Fibroblast of skin of right quadriceps (primary cell): ENCODE measurements at places on chromosomes 6 and 20.

DNA sequence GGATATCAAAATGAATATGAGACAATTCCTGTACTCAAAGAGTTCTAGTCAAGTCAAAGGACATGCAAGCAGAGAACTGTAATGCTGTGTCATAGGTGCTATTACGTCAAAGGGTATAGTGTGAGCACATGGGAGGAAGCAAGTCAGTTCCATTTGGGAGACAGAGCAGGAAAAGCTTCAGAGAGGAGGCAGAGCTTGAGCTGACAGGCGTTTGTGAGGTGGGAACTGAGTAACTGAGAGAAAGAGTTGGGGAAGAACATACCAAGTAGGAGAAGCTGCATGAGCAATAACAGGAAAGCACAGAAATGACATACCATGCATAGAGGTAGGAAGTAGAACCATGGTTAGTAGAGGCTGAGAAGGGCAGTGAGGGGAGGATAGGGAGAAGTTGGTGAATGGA is 15.2 kb upstream of the SSR1 start:
- DNase-seq: no peak

DNA sequence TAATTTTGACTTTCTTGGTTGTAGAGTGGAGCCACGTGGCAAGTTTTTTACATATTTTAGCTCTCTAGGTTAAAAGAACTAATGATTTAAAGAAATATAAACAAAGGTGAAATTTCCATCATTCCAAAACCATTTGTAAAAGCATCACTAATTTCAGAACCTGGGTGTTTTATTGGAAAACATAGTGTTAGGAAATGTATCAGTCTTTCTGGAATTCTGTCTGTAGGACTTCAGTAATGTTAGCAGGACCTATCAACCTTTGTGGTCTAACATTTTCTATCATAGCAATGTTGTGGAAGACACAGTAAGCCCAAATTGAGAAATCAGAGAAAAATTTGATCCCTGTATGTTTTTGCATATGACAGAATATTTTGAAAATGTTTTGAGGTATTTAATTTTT is 28.3 kb downstream of the L3MBTL3 start:
- peak; percentile 68 for DNase-seq

DNA sequence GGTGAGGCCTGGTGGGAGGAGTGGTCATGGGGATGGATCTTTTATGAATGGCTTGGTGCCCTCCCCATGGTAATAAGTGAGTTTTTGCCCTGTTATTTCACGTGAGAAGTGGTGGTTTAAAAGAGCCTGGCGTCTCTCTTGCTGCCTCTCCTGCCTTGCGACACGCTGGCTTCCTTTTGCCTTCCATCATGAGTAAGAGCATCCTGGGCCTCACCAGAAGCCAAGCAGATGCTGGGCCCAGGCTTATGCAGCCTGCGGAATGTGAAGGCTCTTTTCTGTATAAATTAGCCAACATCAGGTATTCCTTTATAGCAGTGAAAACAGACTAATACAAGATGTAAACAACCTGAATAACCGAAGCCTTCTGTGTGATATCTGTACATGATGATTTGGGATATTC is 27.6 kb downstream of the VTA1 start:
- DNase-seq: no peak

DNA sequence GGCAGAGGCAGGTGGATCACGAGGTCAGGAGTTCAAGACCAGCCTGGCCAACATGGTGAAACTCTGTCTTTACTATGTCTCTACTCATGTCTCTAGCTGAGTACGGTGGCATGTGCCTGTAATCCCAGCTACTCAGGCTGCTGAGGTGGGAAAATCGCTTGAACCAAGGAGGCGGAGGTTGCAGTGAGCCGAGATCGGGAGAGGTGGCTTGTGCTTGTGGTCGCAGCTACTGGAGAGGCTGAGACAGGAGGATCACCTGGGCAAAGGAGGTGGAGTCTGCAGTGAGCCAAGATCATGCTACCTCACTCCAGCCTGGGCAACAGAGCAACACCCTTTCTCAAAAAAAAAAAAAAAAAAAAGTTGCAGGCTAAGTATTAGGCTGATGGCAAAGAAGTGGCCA is 8.0 kb upstream of the WTAP start:
- DNase-seq: no peak

DNA sequence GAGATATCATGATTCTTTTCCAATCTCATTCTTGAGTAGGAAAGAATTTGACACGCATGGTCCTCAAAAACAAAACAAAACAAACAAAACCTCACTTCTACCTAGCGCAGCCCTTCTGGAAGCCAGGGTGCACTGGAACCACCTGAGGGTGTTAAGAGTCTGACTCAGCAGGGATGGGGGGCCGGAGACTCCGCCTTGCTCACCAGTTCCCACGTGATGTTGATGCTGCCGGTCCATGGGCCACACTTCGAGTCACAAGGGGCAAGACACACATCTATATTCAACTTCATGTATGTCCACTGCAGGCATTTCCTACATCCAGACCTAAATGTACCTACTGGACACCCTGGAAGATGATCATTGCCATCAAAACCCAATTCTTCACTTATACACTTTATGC is 30.4 kb downstream of the BFSP1 start:
- no peak for DNase-seq

- peak; percentile 13 for DNase-seq
Observed at GRCh38 chr6:100998111-100998510, 117.0 kb upstream of the ASCC3 start.

DNA sequence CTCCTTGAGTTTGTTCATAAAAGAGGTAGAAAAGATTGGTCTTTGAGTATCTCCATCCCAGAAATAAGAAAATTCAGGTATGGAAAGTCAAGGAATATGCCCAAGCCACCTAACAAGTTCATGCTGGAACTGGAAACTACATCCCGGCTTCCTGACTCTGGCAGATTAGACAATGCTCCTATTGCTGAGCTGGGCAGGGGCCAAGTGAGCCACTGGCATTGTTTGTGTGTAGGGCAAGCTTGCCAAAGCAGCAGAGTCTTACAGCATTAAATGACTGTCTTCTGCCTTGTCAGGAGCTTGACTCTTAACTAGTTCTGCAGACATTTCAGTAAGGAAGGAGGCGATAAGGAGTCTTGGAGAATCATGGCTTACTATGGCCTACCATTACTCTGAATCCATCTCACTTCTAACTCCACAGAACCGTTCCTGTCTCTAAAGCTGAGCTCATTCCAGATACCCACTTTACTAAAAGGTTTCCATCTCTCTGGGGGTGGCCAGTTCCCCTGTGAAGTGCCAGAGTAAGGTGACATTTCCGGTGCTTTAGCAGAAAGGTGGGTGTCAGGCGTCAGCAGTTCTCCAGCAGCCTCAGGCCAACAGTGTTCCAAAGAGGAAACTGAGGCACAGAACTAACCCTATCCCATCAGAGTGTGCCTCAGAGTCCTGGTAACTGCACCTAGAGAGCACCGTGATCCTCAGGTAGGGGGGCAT is 30.1 kb downstream of the PRDM1 start:
- no peak for DNase-seq

DNA sequence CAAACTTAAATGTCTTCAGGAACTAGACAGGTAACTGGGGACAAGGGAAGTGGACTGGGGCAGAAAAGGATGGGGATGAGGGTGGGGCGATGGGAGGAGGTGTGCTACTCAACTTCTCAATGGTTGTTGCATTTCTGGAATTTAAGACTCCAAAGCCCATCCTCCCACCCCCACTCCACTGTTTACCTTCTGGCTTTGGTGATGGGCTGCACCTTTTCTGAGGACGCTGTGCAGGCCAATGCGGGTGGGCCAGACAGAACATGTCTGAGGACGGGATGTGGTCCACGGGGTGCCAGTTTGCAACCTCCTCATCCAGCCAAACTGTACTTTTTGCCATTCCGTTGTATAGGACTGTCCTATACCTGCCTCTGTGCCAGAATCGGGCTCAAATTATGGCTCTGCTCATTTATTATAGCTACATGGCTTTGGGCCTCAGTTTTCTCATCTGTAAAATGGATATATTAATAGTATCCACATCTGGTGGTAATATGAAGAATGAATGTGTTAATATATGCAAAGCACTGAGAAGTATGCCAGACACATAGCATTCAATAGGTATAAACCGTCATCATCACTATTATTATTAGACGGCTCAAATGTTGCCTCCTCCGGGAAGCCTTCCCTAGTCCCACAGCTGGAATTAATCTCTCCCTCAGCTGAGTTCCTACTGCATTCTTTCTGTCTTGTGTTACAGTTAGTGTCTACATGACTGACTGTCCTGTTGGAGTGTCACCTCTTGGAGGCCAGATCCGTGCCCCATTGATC is 31.0 kb upstream of the VEGFA start:
- DNase-seq: no peak

- DNase-seq: no peak
Observed at GRCh38 chr6:134374491-134375219, 56.7 kb upstream of the SGK1 start.

GRCh38 chr20:61254881-61255626 is 3.0 kb downstream of the CDH4 start:
- DNase-seq: peak; percentile 41

GRCh38 chr6:116812051-116812650 is 16.7 kb downstream of the GPRC6A start:
- DNase-seq: no peak

DNA sequence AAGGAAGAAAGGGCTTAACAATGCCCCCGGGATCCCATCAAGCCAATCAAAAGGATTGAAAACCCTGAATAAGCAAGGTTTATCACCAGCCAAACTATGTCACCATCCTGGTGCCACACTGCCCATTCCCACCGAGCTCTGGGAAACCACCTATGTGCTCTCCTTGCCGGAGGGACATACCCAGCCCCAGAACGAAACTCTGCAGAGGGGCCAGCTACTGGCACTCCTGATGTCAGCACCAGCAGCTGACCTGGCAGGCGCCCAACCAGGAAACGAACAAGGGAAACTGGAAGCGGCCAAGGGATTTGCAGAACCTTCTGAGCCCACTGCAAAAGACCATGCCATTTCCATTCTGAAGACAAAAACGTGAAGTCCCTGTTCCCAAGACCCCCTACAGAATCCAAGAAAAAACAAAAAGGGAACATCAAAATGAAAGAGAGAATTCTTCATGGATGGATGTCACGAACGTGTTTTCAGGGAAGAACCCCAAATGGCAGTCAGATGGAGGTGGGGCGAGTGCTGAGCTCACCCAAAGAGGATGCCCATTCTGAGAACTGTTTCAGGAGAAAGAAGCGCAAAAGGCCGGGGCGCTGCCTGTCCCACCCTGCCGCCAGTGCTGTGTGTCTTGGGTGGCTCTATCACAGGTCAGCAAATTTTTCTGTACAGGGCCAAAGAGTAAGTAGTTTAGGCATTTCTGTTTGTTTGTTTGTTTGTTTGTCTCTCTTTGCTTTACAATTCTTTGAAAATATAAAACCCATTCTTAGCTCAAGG is 305.2 kb downstream of the ESR1 start:
- DNase-seq: no peak

DNA sequence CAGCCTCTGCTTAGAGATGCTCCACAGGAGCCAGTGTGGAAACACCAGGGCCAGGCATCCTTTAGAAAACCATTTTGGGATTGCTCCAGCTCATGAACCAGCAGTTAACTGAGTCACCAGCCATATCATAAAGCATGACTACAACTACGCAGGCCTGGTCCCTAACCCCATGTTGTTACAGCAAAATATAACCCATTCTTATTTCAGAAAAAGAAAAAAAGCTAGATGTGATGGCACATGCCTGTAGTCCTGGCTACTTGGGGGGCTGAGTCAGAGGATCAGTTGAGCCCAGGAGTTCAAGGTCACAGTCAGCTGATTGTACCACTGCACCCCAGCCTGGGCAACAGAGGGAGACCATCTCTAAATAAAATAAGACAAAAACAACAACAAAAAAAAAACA is 36.8 kb downstream of the C6orf15 start:
- peak; percentile 75 for DNase-seq

DNA sequence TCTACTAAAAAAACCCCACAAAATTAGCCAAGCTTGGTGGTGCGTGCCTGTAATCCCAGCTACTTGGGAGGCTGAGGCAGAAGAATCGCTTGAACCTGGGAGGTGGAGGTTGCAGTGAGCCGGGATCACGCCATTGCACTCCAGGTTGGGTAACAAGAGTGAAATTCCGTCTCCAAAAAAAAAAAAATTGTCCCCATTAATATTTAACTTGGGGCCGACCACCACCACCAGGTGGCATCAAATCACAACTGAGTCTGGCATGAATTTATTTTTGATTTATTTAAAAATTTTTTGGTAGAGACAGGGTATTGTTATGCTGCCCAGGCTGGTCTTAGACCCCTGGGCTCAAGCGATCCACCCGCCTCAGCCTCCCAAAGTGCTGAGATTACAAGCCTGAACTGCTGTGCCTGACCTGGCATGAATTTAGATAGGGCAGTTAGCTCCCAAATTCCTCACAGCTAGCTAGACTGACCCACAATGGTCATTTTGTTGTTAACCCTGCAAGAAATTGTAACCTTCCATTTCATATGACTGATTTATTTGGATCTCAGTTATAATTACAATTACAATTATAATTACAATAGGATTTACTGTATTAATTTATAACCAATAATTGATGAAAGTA is 17.1 kb upstream of the BEND3 start:
- DNase-seq: peak; percentile 28

DNA sequence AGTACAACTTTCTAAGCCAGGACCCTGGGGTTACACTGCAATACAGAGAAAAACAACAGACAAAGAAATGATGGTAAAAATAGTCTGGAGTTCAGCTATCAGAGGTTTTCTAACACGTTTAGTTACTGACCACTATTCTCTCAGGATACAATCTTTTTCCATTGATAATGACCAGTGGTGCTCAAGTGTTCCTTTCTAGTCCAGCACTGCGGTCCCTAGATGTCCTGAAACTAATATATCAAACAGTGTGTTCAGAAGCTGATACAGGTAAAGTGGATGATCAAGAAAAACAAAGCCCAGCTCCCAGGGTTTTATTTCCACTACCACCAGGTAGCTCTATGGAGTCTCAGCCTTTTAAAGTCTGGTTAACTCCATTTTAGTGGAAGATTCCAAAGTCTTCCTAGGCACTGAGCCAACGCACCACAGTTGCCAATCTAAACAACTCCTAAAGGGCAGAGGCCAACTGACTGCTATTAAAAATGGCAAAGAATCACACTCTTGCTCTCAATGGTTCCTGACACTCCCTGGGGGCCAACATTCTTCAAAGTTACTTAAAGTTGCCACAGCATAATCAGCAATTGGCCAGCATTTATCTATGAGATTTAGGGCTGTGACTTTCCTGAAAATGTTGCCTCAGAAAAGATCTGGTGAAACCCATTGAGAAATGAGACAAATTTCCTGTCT is 38.2 kb downstream of the DZANK1 start:
- peak; percentile 2 for DNase-seq

DNA sequence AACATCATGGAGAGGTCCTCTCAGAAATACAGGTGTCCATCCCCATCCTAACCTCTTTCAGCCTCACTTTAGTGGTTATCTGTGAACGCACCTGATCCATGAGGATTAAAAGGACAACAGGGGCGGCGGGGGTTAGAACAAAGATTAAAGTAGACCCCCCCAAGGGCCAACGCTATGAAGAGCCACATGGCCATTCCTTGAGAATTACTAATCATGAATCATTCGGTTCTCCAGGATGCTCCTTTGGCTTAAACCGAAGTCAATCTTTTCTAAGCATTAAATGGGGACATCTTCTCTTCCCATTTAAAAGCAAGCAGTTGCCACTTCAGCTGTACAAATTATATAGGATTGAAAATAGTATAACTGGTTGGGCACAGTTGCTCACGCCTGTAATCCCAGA is 212.4 kb downstream of the GMPR start:
- DNase-seq: peak; percentile 78

GRCh38 chr6:71226151-71226550 is 62.5 kb upstream of the OGFRL1 start:
- no peak for DNase-seq
